ENCODE measurements at places on chromosomes 7 and 10.

GRCh38 chr10:125683063-125683462, at the start of gene TEX36:
TEX36 (minus strand) TSS chr10:125683163; CDS start chr10:125682989, 174 bp downstream.
- DNase-seq: no peak

DNA sequence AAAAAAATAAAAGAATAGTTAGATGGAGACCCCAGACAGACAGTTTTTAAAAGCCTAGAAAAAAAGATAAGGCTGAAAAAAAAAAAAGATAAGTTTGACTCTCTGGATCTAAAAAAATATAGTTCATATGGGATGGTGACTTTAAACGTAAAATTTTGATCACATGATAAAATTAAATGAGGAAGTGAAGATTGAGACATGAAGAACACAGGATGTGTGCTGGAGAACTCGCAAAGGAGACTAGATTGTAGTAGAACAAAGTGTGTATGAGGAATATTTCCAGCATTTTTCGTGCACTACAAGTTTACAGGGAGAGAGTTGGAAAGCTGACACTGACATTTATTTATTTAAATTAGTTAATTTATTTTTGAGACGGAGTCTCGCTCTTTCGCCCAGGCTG, 286.4 kb downstream of the PRPF18 start:
- no peak for DNase-seq

DNA sequence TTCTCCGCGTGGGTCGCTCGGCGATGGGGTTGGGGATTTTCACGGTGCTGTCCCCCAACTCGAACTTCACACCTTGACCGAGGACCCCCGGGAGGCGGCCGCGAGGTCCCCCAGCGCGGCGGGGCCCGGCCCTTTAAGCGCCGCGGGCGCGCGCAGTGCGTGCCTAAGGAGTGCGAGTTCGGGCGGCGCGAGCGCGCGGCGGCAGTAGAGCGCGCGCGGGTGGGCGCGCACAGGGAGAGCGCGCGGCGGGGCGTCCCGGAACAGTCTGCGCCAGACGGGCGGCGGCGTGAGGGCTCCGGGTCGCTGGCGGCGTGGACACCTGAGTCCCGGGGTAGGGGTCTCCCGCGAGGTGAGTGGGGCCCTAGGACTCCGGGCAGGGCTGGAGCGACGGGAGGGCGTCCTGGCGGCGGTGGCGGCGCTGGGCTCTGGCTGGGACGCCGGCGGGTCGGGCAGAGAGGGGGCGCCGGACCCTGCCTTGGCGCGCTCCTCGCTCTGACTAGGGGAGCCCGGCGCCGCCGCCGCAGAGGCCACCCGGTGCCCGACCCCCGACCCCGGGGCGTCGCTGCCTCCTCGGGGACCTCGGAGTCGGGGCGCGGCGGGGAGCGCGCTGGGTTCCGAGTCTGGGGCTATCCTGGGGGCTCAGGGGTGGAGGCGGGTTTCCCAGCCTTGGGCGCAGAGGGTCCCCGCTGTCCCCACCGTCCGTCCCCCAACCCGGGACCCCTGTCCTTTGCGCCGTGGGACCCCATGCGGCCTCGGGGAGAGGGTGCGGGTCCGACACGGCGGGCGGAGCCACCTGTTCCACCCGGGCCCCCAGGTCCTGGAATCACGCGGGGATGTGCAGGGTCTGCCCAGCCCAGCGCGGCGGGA, at the start of gene PROSER2:
TSS of gene PROSER2 (plus strand) at position 235 of the 867 bp plus-strand sequence. CDS start 28,722 bp downstream, outside the sequence.
- DNase-seq: peak; percentile 25

DNA sequence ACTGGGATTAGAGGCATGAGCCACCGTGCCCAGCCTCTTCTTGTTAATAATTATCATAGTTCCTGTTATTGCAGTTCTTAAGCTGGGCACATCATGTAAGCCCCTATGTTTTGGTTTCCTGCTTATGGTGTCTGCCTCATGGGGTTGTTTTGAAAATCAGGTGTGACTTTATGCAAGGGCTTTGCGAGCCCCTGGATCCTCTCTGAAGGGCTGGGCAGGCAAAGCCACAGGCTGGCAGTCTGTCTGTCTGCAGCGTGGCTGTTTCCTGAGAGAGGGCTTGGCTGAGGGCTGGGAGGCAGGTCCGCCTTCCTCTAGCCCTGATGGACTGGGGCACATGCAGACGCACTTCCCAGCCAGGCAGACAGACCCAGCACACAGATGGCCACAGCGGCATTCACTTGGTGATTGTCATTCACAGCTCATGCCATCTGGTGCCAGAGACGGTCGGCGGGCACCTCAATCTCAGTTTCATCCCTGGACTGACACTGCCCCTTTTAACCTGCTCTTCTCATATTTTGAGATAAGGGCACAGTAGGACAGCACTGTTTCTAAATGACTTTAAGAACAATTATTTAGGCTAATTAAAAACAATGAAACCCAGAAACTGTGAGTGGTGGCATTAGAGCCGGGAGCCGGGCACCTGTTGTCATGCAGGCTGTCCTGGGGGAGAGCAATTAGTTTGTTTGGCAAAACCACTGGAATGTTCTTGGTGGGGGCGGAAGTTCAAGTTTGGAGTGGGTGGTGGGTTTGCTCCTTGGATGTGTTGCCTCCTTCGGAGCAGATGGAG, 35.5 kb downstream of the RBM20 start:
- no peak for DNase-seq

DNA sequence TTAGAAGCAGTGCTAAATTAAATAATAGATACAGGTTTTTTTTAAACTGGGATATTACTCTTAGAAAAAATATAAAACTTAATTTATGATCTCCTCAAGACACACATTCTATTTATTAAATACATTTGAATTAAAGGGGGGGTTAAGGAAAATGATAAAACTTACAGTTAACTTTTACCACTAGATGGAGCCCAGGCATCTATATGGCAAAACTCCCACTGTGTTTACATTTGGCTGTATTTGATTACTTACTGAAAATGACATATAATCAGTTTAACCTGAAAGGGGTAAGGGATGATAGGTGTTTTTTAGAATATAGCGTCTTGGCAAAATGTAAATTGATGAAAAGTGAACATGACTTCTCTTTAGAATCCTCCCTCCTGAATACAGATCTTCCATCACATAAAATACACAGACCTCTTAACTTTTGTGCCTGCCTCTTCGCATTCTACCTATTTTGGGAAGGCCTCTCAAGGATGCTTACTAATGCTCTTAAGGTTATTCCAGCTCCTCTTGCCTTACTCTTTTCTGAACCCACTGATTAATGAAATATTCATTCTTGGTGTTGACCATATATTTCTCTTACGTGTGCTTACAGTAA, 235.7 kb downstream of the AGMO start:
- DNase-seq: no peak

DNA sequence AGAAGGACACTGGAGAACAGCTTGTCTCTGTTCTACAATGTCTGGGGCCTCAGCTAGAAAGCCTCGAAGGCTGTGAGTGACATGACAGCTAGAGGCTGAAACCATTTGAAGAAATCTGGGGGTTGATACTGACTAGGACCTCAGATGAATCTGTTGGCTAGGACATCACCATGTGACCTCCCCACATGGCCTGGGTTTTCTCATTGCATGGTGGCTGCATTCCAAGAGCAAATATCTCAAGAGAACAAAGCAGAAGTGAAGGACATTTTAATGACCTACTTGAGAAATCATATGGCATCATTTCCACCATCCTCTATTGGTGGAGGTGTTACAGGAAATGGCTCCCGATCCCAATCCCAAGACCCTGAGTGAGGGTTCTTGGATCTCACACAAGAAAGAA, 450.6 kb upstream of the AUTS2 start:
- DNase-seq: no peak

DNA sequence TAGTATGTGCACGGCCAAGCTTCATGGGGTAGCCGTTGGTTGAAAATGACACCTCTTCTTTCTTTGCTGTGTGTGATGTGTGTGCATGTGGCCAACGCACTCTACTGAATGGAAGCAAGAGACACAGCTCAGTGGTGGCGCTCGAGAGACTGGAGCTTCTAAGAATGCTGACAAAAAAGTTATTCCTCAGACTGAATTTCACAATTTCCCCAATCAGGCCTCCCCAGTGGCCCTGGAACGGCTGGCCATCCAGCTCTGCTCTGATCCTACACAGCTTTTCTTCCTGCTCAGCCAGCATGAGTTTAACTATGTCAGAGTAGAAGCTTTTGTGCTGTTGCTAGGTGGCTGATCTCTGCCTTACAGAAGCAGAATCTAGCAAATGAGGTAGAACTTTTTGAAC, 186.7 kb upstream of the PLXDC2 start:
- no peak for DNase-seq

- no peak for DNase-seq
These were observed 17.8 kb downstream of the ENO4 start for GRCh38 chr10:116866987-116867595.

GRCh38 chr7:44383566-44383965, 58.2 kb upstream of the CAMK2B start:
- no peak for DNase-seq

DNA sequence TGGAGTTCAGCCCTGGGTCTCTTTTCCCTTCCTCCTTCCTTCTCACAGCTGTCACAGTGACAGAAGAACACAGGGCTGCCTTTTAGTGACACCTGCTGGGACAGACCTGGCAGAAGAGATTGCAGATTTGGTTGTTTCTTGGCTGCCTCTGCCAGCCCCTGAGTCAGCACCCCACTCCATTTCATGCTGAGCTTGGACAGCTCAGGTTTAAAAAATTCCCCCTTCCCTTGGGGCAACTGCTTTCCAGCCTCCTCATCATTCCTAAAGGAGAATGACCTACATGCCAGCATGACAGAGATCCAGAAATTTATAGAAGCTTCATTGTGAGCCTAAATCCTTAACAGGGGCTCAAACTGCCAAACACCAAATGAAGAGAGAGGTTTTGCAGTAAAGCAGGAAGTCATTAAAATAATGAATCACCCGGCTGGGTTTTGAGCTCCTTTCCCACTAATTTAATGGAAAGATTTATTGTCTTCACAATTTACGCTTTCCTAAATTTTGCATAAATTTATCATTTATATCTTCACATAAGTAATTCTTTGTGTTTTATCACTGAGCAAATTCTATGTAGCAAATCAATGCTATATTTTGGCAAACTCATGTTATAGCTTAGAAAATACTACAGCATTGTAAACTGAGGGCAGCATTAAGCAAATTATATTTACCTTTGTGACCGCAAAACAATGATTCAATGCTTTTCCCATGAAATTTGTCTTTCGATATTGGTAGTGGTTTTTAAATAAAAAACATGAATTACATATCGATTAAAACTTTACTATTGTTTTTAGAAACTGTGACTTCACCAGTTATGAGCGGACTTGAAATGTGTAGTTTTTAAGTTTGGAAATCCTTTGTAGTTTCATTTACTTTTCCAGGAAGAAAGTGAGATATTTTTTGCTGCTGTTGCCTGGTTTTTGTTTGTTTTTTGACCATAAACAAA, 399.5 kb upstream of the ANKRD30A start:
- DNase-seq: no peak

- DNase-seq: no peak
These were observed 5.4 kb downstream of the VWC2 start for GRCh38 chr7:49778731-49779270.

GRCh38 chr10:118672766-118673715, 77.6 kb upstream of the PRLHR start:
- no peak for DNase-seq

DNA sequence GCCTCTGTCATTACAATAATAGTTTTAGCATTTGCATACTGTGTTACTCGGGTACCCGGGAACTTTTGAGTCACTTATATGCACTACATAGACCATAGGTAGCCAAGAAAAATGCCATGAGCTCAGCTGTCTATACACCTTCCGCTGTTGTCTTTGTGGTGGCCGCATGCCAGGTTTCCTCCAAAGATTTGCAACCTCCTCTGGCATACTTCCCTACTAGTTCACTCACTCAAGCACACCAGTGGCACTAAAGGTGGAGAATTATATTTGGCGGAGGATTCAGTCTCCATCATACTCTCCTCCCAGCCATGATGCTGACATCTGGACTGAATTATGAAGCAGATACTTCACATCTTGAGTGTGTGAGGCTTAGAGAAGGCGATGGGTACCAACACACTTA, 35.6 kb upstream of the GRB10 start:
- no peak for DNase-seq

DNA sequence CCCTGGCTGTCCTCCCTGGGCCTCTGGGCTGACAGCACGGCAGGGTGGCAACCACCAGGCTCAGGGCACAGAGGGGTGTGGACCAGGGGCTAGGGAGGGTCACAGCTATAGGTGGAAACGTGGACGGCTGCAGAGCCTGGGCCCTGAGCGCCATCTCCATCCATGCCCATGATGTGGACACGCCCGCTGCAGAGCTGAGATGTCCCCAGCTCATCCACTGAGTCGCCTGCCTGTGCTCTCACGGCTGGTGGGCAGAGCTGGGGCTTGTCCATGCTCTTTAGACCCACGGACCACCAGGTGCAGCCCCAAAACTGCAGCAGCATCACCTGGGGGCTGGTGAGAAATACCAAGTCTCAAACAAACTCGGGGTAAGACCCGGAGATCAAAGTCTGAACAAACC, 16.1 kb downstream of the TECPR1 start:
- no peak for DNase-seq

- DNase-seq: no peak
These were observed 44.5 kb downstream of the ZWINT start for GRCh38 chr10:56316603-56317002.

- DNase-seq: no peak
These were observed 329.6 kb downstream of the XPNPEP1 start for GRCh38 chr10:109593682-109594081.

DNA sequence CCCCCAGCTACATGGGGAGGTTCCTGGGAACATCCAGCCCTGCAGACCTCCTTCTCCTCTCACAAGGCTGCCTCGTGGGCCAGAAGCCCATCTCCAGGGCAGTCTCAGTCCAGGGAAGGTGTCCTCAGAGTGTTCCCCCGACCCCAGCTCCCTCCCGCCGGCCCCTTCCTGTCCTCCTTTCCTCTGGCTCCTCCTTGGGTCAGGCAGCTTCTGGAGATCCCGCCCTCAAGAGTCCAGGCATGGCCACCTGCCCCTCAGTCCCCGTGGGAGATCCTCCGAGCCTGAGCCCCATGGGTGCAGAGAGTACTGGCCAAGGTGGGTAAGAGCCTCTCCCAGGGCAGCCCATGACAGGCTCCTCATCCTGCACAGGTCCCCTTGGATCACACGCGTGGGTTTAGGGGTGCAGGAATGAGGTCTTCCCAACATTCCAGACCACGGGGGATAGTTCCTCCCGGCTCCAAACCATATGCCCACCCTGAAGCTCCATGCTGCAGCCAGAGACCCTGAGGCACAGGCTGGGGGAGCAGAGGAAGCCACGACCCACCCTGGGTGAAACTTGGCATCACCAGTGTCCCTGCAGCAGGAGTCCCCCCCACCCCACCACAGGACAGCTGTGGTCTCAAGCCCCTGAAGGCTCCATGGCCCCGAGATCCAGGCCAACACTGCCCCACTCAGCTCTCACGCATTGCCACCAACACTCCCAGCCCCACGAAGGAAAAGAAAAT, 65.5 kb downstream of the OAT start:
- DNase-seq: no peak

- no peak for DNase-seq
These were observed 5.7 kb downstream of the SKAP2 start for GRCh38 chr7:26858735-26859134.

All from activated T-cell treated with anti-CD3 and anti-CD28 coated beads for 24 hours (primary cell).